ENCODE measurements at places on chromosomes 3 and 15.

GRCh38 chr3:113065336-113065735 lies 74.6 kb downstream of the GTPBP8 start:
- DNase-seq: no peak

- DNase-seq: peak; percentile 71
These were observed 48.7 kb downstream of the BFSP2 start for GRCh38 chr3:133448478-133449122.

- no peak for DNase-seq
These were observed 4.6 kb upstream of the QRICH1 start for GRCh38 chr3:49098429-49098828.

DNA sequence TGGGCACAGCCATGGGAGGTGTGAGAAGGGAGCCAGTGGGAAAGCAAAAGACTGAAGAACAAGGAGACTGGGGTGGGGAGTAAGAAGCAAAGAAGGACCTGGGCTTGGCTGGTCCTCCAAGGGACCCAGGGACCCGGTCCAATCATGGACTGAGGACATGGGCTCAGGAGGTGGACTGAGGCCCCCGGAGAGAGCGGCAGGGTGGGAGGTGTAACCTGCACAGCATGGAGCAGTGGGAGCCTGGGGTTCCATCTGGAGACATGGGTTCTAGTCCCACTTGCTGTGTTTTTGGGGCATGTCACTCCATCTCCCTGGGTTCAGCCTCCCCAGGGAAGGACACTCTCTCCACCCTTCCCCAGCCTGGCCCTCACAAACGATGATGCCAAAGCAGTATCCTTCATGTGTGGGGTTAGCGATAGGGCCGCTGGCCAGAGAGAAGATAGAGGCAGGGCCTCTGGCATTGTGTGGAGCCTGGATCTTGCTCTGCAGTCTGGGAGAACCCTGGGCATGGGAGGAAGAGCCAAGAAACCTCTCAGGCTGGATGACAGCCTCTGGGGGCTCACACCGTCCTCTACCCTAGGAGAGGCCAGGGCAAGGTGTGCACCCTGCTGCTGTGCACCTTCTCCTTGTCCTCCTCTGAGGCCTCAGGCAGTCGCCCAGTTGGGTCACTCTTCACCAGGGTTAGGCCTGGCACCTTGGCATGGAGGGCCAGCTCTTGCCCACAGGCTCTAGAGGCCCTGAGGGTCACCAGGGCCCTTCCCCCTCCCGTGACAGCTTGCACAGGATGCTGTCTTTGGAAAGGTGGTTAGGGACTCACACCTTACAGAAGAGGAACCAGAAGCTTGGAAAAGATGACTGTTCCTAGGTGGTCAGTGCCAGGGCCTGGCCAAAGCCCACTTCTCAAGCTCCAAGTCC lies 26.0 kb downstream of the FBXW12 start:
- DNase-seq: no peak

DNA sequence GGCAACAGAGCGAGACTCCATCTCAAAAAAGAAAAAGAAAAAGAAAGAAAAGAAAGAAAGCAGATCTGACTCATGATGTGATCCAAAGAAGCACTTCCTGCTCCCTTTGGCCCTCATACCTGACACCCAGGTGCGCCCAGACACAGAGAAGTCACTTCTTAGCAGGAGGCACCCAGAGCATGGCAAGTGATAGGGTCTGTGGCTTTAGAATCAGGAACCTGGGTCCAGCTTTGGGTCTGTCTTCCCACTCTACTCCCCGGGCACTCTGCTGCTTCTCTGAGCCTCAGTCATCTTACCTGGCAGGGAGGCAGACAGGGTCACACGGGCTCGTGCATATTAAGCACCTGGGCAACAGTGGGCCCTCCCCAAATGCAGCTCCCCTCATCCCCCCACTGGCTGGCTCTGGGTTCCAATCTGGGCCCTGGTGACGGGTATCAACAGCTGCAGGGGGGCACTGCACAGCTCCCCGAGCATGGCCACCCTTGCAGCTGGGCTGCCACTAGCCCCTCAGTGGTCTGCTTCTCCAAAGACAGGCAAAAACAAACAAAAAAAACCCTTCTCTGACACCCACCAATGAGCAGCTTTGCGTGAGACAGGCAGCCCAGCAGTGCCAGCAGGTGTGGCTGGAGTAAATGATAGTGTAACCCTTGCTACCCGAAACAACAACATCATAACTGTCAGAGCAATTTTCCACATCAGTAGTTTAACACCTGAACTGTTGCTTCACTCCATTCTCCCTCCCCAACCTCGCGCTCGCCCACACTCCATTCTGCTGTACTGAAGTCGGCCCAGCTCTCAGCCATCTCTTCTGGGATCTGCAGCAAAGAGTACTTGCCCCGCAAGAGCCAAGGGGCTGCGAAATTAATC lies 99.8 kb downstream of the MEGF11 start:
- DNase-seq: no peak

GRCh38 chr15:89971592-89971997 lies 29.5 kb upstream of the ZNF710 start:
- no peak for DNase-seq

DNA sequence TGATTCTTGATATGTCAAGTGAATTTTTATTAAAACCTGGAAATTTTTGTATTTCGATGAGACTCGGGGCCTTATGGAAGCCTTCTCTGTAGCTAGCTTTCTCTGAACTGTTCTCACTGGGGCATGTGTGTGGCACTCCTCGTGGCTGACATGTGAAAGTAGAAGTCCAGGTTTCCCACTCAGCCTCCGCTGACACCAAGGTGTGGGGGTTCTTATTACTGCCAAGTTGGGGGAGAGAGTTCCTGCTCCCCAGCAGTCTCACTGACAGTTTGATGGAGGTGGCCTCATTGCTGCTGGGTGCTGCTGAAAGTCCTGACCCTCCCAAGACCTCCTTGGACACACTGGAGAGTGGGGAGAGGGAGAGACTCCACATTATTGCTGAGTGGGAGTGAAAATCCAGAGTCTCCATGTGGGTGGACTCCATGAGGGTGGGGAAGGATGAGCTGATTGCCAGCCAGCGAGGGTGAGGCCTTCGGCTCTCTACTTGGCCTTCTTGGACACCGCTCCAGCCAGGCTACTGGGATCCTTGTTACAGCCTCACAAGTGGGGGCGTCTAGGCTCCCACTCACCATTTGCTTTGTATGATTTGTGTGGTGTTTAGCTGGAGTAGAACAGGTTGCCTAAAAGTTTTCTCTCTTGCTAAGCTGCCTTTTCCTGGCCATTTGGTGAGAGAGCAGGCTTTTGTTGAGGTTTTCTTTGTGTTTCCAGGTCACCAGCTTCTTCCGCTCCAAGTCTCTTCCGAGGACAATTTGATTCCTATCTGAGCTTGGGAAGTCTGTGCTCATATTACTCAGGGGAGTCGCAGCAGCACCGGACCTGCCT lies 64.1 kb downstream of the LSM3 start:
- no peak for DNase-seq

DNA sequence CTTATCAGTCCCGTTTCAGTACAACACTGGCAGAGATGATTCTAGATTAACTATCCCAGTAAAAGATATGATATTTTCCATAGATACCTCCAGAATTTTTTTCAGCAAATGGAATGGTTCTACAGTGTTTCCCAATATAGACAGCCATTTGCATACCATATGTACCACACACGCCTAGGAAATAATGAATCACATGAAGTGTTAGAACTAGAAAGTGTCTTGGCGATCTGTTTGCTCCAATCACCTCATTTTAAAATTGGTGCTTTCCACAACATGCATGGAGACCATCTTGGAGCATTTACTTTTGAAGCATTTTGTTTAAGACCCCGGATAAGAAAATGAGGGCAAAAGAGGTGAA lies 2.0 kb downstream of the C2CD4A start:
- peak; percentile 48 for DNase-seq
